ENCODE measurements at places on chromosomes 2 and 18.

GRCh38 chr2:46490521-46491141, 11.3 kb downstream of the TMEM247 start:
- no peak for DNase-seq

GRCh38 chr2:33370636-33371265, 105.7 kb upstream of the RASGRP3 start:
- DNase-seq: no peak

GRCh38 chr2:240957656-240958365, 40.6 kb upstream of the SNED1 start:
- no peak for DNase-seq

- DNase-seq: no peak
Measured at GRCh38 chr2:181457741-181458425, 697 bp downstream of the ITGA4 start.

- no peak for DNase-seq
Measured at GRCh38 chr2:144694456-144694855, 174.5 kb upstream of the ZEB2 start.

- no peak for DNase-seq
Measured at GRCh38 chr18:3692113-3692621, 242.2 kb downstream of the TGIF1 start.

DNA sequence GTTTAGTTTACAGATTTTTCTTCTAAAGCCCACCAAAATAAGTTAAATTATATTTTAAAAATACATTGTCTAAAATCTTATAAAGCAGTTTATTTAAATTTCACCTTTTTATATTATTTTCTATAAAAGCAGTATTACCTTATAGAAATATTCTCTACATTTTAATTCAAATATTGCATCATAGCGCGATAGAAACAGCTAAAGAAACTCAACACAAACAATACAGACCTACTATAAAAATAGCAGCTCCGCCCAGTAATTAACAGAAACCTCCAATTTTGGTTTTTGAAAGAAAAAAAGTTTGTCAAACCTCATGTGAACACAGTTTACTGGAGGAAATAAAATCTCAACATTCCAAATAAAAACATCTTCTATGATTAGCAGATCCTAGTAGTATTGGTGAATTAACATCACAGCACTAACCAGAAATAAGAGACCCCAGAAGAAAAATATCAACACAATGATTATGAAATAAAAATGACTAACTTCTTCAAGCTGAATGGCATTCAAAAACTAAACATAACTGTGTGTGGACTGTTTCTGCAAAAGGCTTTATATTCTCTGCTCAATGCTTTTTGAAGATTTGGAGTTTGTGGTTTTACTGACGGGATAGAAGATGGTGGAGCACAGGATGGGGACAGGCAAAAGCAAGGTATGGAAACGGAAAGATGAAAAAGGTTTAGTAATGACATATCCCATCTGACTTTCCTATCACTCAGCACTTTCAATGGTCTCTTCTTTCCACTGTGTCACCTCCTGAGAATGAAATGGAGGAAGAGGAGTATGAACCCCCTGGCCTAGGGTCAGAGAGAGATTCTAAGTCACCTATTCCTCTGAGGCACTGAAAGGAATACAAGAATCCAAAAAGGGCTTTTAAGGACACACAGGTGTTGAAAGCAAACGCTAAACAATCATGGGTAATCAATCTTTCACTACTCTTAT, 17.5 kb downstream of the MAP4K3 start:
- no peak for DNase-seq

DNA sequence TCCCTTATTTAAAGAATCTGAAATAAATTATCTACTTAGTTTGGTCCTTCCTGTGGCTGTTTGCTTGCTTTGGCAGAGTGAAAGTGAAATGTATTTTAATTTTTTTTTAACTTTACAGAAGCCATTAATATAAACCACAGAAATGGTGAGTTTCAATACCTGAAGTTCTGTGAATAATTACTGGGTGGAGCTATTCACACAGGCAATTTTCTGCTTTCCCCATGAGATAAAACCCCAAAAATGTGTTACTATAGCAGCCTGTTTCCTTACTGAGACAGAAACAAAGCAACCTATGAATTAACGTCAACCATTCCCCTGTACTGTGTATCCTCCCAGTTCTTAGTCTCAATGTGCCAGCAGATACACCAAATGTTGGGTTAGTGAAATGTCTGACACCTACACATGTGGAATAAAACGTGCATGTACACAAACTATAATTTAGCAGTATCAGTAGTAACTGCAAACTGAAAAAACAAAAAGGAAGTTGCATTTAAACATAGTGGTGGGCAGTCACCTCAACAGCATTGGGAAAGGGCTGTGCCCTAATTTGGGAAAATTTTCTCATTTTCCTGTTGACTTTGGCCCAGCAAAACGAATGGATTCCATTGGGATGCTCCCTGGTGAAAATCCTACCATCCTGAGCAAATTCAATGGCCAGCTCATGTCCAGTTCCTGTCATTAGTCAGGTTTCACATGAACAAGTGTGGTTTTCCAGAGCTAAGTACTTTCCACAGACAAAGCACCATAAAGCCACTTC, 73.1 kb upstream of the RMDN2 start:
- no peak for DNase-seq

- DNase-seq: no peak
Measured at GRCh38 chr2:215885536-215885935, 127.8 kb downstream of the MREG start.

GRCh38 chr2:25829828-25830227, 48.5 kb downstream of the ASXL2 start:
- no peak for DNase-seq

Data from NCI-H2081 treated with DMSO at 0.1 percent for 48 hours (cell line).